ENCODE measurements at places on chromosomes 2 and 18. TPM values are rescaled to one million over a fixed set of nuclear protein-coding genes. Genes with fewer than 3 reads are reported as not detected.

GRCh38 chr2:210370562-210370961, 55.6 kb upstream of the MYL1 start:
- H3K27ac ChIP-seq, result no peak overlapping the region
- H3K4me1 ChIP-seq, result no peaks in the 10 kb centered on the region

- no peaks in the 10 kb centered on the region for H3K4me1 ChIP-seq
- no peaks in the 10 kb centered on the region for H3K27me3 ChIP-seq
- no peak overlapping the region for H3K4me3 ChIP-seq
- H3K36me3 ChIP-seq, result no peaks in the 10 kb centered on the region
These were observed 223.3 kb downstream of the MC4R start for GRCh38 chr18:60149316-60149715.

GRCh38 chr2:208906330-208906729, 499.7 kb downstream of the PTH2R start:
- H3K36me3 ChIP-seq, result no peaks in the 10 kb centered on the region
- DNase-seq, result no peak
- no peaks in the 10 kb centered on the region for H3K27me3 ChIP-seq
- no peak overlapping the region for H3K4me3 ChIP-seq
- H3K27ac ChIP-seq, result no peak overlapping the region

DNA sequence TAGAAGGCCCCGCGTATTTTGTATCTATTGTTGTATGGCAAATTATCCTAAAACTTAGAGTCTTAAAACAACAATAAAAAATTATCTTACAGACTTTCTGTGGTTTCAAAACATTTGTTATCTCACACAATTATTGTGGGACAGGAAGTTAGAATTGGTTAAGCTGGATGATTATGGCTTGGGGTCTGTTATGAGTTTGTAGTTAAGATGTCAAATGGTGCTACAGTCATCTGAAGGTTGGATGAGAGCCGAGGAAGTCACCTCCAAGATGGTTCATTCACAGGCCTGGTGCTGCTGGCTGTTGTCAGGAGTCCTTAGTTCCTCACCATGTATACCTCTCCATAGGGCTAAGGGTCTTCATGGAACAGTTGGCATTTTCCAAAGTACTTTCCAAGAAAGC, 175.6 kb upstream of the FANCL start:
- no peak for DNase-seq
- no peak overlapping the region for H3K27ac ChIP-seq

DNA sequence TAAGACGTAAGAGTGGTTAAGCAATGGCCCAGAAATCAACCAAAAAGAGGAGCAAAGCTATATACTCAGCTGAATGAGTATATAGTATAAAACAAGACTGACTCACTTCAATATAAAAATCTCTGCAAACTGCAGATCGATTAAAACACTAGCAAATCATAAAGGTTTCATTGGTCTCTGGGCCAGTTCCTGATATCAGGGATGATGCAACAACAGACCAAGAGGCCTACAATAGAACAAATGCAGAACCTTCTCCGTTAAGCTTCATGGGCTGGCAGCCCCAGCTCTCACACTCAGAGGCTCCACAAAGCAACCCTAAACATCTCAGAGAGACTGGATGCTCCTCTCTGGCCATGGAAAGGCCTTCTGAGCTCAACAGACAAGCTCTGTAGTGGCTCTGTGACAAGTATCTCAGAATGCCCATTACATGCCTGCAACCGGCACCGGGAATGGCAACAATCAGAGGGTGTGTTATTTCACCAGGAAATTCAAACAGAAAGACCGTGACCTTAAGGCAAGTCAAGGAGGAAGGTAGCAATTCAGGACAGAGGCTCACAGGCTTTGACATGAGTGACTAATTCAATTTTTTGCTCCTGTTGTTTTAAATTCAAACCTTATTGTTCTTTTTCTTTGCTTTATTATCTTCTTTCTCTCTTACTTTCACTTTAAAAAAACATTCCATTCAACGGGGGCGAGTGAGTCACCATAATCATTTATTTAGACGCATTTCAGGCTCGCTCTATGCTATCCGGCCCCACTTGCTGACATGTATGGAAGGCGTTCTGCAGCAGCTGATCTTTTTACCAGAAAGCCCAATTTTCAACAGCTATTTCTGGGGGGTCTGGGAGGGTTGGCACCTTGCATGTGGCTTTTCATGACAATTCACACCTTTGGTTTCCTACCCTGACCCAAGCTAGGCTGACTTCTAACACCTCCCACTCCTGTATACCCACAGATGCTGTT, 15.1 kb downstream of the CYRIA start:
- no peak for DNase-seq
- no peaks in the 10 kb centered on the region for H3K4me1 ChIP-seq
- no peak overlapping the region for H3K27ac ChIP-seq
- no peaks in the 10 kb centered on the region for H3K36me3 ChIP-seq

DNA sequence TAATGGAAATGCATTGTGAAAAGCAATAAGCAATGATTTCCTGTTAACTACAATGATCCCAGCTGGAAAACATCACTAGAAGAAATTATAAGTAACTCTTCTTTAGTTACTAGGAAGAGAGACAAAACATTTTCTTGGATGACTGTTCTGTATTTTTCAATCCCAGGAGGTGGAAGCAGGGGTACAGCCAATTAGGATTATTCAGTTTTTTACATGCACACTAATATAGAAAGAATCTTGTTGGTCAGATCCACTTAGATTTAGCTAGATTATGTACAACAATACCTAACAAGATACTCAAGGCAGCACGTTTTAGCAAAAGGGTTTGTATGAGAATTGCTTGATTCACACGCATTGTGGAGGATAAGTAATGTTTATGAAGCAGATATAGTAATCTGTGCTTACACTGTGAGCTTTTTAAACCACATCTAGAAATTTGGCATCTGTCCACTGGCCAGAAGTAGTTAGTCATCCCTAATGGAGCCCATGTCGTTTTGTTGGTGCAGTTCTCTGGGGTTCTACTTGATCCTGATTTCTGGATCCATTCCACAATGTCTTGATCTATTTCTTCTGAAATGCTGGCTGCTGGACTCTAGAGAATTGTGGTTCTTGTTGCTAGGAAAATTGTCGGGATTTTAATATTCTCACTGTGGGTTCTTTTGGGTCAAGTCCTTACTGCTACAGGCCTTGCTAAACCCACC, 199.7 kb downstream of the ADCYAP1 start:
- no peak overlapping the region for H3K27ac ChIP-seq
- H3K36me3 ChIP-seq, result no peaks in the 10 kb centered on the region
- H3K27me3 ChIP-seq, result no peaks in the 10 kb centered on the region
- no peak for DNase-seq

The CYP26B1 gene
- not detected for polyA plus RNA-seq

GRCh38 chr2:119327431-119327830, 39.2 kb downstream of the C2orf76 start:
- no peaks in the 10 kb centered on the region for H3K36me3 ChIP-seq
- H3K27me3 ChIP-seq, result no peaks in the 10 kb centered on the region
- H3K4me1 ChIP-seq, result no peaks in the 10 kb centered on the region
- no peak for DNase-seq

The SLC38A11 gene
- not detected for polyA plus RNA-seq

- no peak overlapping the region for H3K27ac ChIP-seq
- no peaks in the 10 kb centered on the region for H3K4me1 ChIP-seq
- H3K27me3 ChIP-seq, result no peaks in the 10 kb centered on the region
- no peaks in the 10 kb centered on the region for H3K36me3 ChIP-seq
- no peak overlapping the region for H3K4me3 ChIP-seq
These were observed 1403.6 kb downstream of the SUCLG1 start for GRCh38 chr2:83055376-83056010.

DNA sequence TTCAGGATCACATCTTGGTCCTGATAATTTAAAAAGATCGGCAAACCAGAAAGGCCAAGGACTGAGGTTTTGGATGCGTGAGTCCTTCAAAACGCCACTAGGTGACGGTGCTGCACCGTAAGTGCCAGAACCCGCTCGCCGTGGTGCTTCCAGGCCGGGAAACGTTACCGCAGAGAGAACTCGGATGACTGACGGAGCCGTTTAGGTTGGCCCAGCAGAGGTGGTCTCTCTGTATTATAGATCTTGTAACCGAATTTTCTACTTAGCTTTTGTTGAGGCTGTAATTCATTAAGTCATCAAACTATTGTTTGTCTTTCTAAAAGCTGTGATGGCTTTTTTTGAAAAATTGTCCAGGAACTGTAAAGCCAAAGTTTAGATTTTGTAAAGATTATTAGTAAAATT, 39.8 kb upstream of the ADCYAP1 start:
- no peaks in the 10 kb centered on the region for H3K36me3 ChIP-seq
- peak; percentile 46 for DNase-seq
- no peaks in the 10 kb centered on the region for H3K27me3 ChIP-seq

The SCN2A gene
- polyA plus RNA-seq, result not detected

DNA sequence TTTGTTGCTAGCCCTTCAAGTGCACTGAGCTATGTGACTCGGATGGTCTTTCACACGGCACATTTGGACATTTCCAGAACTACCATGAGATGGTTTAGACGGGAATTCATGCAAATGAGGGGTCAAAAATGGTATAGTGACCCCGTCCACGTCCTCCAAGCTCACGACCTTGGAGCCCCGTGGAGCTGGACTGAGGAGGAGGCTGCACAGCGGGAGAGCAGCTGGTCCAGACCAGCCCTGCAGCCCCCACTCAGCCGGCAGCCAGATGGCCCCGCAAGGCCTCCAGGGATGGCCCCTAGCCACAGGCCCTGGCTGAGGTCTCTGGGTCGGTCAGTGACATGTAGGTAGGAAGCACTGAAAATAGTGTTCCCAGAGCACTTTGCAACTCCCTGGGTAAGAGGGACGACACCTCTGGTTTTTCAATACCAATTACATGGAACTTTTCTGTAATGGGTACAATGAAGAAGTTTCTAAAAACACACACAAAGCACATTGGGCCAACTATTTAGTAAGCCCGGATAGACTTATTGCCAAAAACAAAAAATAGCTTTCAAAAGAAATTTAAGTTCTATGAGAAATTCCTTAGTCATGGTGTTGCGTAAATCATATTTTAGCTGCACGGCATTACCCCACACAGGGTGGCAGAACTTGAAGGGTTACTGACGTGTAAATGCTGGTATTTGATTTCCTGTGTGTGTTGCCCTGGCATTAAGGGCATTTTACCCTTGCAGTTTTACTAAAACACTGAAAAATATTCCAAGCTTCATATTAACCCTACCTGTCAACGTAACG, 88.8 kb downstream of the EPAS1 start:
- H3K27ac ChIP-seq, result no peak overlapping the region
- no peaks in the 10 kb centered on the region for H3K36me3 ChIP-seq
- no peaks in the 10 kb centered on the region for H3K4me1 ChIP-seq

The SERPINB10 gene
- not detected for polyA plus RNA-seq

DNA sequence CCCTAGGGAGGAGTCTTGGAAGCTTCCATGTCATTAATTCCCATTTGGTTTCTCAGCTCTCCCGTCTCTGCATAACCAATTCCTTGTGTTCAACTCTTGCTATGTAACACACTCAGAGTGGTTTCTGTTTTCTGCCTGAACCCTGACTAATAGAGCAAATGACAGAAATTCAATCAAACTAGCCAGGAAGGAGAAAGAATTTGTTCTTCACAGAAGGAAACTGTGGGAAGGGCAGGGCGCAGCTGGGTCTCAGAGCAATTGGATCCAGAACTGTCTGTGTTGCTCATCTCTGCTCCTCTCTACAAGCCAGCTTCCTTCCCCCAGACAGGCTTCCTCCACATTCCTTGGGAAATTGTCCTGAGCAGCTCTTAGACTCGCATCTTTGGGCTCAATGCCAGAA, 269.8 kb downstream of the TNS1 start:
- no peak for DNase-seq
- H3K27me3 ChIP-seq, result no peaks in the 10 kb centered on the region
- H3K4me1 ChIP-seq, result peaks cover 4% of the 10 kb centered on the region
- no peak overlapping the region for H3K27ac ChIP-seq
- H3K36me3 ChIP-seq, result no peaks in the 10 kb centered on the region
- no peak overlapping the region for H3K4me3 ChIP-seq

The MERTK gene
- polyA plus RNA-seq, result 0.25 TPM

GRCh38 chr18:42274488-42275137, 319.6 kb downstream of the PIK3C3 start:
- no peaks in the 10 kb centered on the region for H3K36me3 ChIP-seq
- DNase-seq, result no peak
- H3K27ac ChIP-seq, result no peak overlapping the region
- H3K4me1 ChIP-seq, result no peaks in the 10 kb centered on the region

DNA sequence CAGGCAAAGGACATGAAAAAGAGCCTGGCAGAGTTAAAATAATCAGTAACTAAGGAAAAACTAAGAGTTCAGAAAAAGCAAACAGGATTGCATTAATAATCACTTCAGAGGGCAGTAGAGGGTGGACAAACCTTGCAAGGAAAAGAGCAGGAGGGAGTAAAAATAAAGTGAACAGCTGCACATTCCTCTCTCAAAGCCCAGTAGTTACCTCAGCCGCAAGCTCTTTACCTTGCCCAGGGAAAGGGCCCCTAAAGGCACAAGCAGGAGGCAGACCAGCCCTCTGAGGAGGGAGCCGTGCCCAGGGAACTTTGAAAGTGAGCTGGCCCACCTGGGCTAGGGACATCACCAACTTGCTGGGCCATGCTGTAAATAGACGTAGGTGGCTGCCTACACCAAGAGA, 196.9 kb downstream of the C1D start:
- H3K27me3 ChIP-seq, result no peaks in the 10 kb centered on the region
- H3K27ac ChIP-seq, result no peak overlapping the region
- DNase-seq, result no peak
- H3K4me1 ChIP-seq, result no peaks in the 10 kb centered on the region
